Stromal cell of bone marrow (primary cell): ENCODE measurements at places on chromosomes 1 and 21.

- no peak for DNase-seq
Measured at GRCh38 chr1:212955961-212956620, 5.8 kb downstream of the VASH2 start.

DNA sequence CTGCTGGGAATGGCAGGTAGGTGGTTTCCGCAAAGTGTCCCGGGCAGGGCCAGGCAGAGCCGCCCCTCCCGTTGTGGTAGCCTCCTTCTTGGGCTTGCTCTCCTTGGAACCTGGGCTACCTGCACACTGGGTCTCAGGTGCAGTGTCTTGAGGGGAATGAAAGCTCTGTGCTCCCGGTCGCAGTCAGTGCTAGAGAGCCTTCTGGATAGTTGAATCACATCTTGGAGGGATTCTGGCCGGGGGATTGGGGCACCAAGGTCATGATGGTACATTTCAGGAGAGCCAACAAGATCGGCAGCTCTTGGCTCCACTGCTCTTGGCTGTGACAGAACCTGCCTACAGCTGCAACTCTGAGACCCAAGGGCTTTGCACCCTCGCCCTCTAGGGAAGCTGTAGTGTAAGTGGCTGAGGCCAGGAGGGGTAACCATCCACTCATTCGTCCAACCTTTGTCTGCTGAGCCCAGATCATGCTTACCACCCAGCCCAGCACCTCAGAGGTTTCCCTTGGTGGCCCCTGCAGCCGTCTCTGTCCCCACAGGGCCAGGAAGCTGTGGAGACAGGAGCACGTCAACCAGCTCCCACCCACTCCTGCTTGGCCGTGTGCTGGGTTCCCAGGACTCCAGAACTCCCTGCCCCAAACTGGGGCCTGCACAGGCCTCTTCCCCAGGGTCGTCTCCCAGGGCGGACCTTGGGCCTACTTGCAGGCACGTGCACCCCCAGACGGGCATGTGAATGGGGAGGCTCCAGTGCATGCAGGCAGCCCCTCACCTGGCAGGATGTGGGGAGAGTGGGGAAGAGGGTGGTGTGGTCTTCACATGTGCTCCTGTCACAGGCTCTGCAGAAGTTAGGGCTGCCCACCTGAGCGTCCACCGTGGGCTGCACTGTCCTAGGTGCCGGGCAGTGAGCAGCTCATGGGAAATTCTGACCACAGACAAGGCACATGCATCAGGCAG, 40.0 kb downstream of the NTPCR start:
- DNase-seq: no peak

- DNase-seq: no peak
Measured at GRCh38 chr1:37763791-37764413, 1.0 kb downstream of the EPHA10 start.

GRCh38 chr1:202149566-202149965, 5.0 kb upstream of the ARL8A start:
- no peak for DNase-seq
